ENCODE measurements at places on chromosomes 6 and 20. TPM values are rescaled to one million over a fixed set of nuclear protein-coding genes. Genes with fewer than 3 reads are reported as not detected.

The HAO1 gene
- total RNA-seq, result not detected

The TUBB2B gene
- 2.0 TPM for total RNA-seq

The GPLD1 gene
- 0.99 TPM for total RNA-seq

The CDKN1A gene
- total RNA-seq, result 99.8 TPM

The GNL1 gene
- 18.3 TPM for total RNA-seq

The DDX43 gene
- 0.11 TPM for total RNA-seq

The GTSF1L gene
- total RNA-seq, result not detected

The VPS52 gene
- 26.9 TPM for total RNA-seq

The PYGB gene
- 258 TPM for total RNA-seq

The STK38 gene
- total RNA-seq, result 17.4 TPM

The OPRL1 gene
- total RNA-seq, result 0.54 TPM

The ROS1 gene
- 0.04 TPM for total RNA-seq

The TMEM74B gene
- 2.7 TPM for total RNA-seq

DNA sequence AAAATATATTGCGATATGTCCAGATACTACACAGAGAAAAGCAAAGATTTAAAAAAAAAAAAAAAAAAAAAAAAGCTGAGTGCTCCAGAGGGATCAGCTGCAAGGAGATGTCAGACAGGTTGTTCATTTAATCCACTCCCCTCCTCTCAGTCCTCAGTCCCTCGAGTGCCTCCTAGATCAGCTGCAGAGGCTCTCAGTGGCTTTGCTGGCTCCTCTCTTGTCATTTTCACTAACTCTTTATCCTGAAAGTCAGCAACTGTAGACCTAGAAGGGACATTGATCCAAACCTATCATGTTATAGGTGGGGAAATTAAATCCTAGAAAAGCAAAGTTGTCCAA is 61.6 kb downstream of the KIAA0319 start:
- DNase-seq, result no peak
- H3K4me3 ChIP-seq, result no peak overlapping the region

DNA sequence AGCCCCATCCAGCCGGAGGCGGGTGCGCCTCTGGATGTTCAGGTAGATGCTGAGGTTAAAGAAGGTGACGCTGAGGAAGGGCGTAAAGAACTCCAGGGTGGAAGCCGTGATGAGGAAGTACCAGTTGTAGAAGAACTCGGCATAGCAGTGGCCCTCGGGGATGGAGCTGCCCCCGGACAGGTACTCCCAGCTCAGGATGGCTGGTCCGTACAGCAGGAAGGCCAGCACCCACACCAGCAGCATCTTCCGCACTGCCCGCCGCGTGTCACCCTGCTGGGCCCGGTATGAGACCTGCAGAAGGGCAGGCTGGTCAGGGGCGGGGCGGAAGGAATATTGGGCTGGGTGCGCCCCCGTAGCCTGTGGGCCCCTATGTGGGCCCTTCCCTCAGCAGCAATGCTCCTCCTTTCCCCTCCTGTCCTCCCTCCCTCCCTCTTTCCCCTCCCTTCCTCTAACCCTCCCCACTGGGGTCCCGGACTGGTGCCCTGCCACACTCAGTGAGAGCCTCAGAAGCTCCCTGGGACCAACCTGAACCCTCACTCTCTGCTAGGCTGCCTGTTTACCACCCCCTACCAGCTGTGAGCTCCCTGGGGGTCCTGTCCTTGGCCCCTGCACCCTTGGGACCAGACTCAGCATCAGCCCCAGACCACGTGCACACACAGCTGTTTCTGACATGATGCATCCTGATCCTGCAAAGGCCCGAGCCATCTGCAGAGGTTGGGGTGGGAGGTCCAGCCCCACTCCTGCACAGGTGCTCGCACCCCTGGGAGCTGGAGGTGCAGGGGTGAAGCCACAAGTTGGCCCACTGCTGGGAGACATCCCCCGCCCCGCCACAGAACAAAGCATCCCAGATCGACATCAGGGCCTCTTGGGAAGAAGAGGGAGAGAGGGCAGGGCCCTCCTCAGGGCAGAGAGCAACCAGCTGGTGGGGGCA is 3.2 kb downstream of the HRH3 start:
- no peak overlapping the region for H3K27ac ChIP-seq
- DNase-seq, result peak; percentile 20
- no peaks in the 10 kb centered on the region for H3K36me3 ChIP-seq
- H3K27me3 ChIP-seq, result peaks cover 38% of the 10 kb centered on the region
- H3K4me1 ChIP-seq, result peaks cover 10% of the 10 kb centered on the region

DNA sequence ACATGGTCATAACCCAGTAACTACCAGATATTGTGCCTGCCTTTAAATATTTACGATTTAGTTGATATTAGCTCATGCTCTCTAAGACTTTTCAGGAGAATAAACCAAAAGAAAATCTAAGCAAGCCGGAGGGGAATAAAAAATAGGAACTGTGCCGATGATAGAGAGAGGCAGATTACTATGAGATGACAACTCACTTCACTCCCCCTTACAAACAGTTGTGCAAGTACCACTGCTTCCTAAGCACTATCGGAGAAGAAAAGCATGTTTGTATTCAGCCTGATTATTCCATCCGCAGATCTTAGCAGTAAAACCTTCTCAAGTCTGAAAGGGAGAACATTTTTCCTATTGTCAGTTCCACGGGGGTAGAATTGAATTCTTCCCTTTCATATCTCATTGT is 294.4 kb downstream of the KCNQ5 start:
- H3K4me1 ChIP-seq, result no peaks in the 10 kb centered on the region
- no peak overlapping the region for H3K4me3 ChIP-seq
- no peak overlapping the region for H3K27ac ChIP-seq
- DNase-seq, result no peak

- H3K4me3 ChIP-seq, result peak overlapping the region; percentile 95
- H3K27ac ChIP-seq, result peak overlapping the region; percentile 95
- no peak for DNase-seq
- H3K36me3 ChIP-seq, result no peaks in the 10 kb centered on the region
Observed at GRCh38 chr6:89353118-89353556, 615 bp upstream of the UBE2J1 start.

- peak overlapping the region; percentile 51 for H3K27ac ChIP-seq
- DNase-seq, result no peak
- H3K36me3 ChIP-seq, result no peaks in the 10 kb centered on the region
- peaks cover 22% of the 10 kb centered on the region for H3K4me1 ChIP-seq
Observed at GRCh38 chr6:35068644-35069043, 72.5 kb downstream of the TCP11 start.

DNA sequence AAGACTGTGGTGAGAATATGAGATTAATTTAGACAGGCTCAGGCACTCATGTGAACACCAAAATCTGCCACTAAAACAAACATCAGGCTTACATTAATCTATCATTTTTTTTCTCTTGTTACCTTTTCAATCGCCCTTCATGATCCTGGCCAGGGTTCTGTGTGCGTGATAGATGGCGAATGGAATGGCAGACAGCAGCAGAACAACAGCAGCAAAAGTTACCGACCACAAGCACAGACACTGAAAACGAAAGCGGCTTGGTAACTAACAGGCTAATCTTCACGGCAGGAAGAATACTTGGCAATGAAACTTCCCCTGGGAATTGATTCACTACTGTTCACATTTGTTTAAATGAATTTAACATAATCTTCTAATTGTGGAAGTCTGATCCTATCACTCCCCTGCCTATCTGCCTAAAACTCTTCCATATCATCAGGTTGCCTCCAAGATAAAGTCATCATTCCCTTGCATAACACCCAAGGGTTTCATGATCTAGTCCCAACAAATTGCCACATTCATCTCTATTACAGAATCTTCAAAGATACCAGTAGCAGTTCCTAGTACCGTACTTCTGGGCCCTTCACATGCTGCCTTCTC is 28.7 kb downstream of the PTPRK start:
- H3K36me3 ChIP-seq, result no peaks in the 10 kb centered on the region
- H3K27ac ChIP-seq, result peak overlapping the region; percentile 82
- H3K27me3 ChIP-seq, result no peaks in the 10 kb centered on the region
- DNase-seq, result peak; percentile 45
- H3K4me1 ChIP-seq, result peaks cover 19% of the 10 kb centered on the region

GRCh38 chr20:1002682-1003561 is 811 bp upstream of the RSPO4 start:
- no peaks in the 10 kb centered on the region for H3K36me3 ChIP-seq
- no peak overlapping the region for H3K4me3 ChIP-seq
- DNase-seq, result no peak
- H3K27me3 ChIP-seq, result peaks cover 65% of the 10 kb centered on the region

DNA sequence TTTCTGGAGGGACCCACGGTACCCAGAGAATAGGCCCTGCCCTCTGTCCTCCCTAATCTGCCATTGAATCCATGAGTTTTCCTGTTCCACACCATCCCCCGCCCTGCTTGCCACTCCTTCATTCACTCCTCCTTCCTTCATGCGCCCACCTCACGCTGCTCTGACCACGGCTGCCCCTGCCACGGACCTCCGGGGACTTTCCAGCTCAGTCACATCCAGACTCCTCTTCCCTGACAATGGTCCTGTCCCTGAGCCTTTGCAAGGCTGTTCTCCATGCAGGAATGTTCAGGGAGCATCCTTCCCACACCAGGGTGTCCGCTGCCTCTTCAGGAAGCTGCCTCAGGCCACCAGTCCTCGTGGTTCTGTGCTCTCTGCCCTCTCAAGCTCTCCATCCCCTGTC is 25.9 kb downstream of the GLP1R start:
- H3K27me3 ChIP-seq, result no peaks in the 10 kb centered on the region
- no peak overlapping the region for H3K4me3 ChIP-seq

DNA sequence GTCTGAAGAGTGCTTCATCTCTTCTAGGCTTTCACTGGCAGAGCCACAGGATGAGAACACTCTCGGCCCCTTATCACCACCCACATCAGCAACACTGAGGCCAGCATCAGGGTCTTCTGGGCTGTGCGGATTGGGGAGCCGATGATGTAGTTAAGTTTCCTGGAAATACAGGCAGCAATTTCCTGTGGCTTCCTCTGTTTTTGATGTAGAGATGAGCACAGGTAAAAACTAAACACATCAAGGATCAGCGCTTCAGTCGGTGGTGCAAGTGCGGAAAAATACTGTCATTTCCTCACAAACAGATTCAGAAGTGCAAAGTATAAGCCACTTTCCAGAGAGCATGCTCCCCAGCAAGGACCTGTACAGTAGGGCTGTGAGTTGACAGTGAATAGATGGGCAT is 62.6 kb downstream of the BACH2 start:
- H3K4me1 ChIP-seq, result peaks cover 46% of the 10 kb centered on the region
- H3K27ac ChIP-seq, result no peak overlapping the region
- no peak overlapping the region for H3K4me3 ChIP-seq

DNA sequence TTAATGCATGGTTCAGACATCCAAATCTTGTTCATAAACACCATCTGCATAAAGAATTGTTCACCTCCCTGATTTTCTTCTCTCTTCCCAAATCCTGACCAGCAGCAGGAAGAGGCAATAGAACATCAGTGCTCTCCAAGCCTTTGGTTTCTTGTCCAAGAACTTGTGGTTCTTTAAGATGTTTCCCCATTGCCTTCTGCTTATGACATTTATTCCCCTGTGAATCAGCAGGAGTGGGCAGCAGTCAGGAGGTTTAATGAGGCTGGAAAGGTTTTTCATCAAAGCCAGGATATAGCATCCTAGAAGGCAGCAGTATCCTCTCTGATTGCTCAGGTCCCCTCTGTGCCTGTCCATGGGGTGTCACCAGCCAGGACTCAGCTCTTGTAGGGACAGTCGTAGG is 5.3 kb downstream of the HDDC2 start:
- H3K27me3 ChIP-seq, result no peaks in the 10 kb centered on the region
- H3K36me3 ChIP-seq, result peaks cover 70% of the 10 kb centered on the region
- no peak for DNase-seq

GRCh38 chr20:58184063-58184462 is 44.4 kb downstream of the ANKRD60 start:
- no peaks in the 10 kb centered on the region for H3K27me3 ChIP-seq
- H3K4me1 ChIP-seq, result no peaks in the 10 kb centered on the region
- H3K36me3 ChIP-seq, result no peaks in the 10 kb centered on the region
- no peak overlapping the region for H3K27ac ChIP-seq

GRCh38 chr20:56986931-56987720 is 279.3 kb downstream of the BMP7 start:
- H3K27ac ChIP-seq, result no peak overlapping the region
- no peaks in the 10 kb centered on the region for H3K4me1 ChIP-seq
- no peak for DNase-seq
- H3K36me3 ChIP-seq, result no peaks in the 10 kb centered on the region
- H3K4me3 ChIP-seq, result no peak overlapping the region
- no peaks in the 10 kb centered on the region for H3K27me3 ChIP-seq

DNA sequence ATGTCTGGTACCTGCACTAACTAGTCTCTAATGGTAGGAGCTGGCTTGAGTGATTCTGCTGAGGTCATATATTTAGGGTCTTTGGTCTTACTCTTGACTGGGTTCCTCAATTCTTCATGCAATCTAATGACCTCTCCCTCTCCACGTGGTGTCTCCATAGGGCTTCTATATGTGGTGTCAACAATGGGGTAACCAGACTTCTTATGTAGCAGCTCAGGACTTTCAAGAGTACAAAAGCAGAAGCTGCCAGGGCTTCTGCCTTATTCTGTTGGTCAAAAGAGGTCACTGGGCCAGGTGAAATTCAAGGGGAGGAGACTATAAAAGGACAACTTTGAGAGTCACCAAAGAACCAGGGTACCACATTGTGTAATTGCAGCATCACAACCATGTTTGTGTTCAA is 54.3 kb downstream of the NUS1 start:
- no peak overlapping the region for H3K4me3 ChIP-seq
- no peak for DNase-seq
- H3K27me3 ChIP-seq, result no peaks in the 10 kb centered on the region
- H3K36me3 ChIP-seq, result no peaks in the 10 kb centered on the region

DNA sequence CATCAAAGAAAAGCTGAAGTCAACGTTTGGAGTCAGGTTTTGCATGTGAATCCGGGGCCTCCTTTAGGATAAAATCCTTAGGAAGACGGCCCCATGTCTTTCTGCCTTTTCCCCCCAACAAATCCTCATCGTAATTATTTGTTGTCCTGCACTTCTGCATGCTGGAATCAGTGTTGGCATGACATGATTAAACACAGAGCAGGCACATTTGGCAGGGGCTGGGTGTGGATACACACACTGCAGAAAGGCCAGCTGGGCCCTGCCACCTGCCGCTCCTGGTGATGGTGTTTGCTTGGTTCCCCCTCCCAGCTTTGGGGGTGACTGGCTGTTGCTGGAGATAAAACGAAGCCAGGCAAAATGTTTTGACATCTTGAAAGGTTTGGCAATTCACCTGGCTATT is 46.3 kb upstream of the FOXA2 start:
- no peak overlapping the region for H3K4me3 ChIP-seq
- H3K36me3 ChIP-seq, result no peaks in the 10 kb centered on the region
- no peak for DNase-seq
- H3K27me3 ChIP-seq, result no peaks in the 10 kb centered on the region
- H3K27ac ChIP-seq, result no peak overlapping the region

Measured in heart left ventricle (tissue), 16 donors.